Substantia nigra (tissue), 51 donors: ENCODE measurements at places on chromosomes 4 and X.

- no peak for DNase-seq
Observed at GRCh38 chr4:22988526-22988925, 295.8 kb downstream of the GBA3 start.

DNA sequence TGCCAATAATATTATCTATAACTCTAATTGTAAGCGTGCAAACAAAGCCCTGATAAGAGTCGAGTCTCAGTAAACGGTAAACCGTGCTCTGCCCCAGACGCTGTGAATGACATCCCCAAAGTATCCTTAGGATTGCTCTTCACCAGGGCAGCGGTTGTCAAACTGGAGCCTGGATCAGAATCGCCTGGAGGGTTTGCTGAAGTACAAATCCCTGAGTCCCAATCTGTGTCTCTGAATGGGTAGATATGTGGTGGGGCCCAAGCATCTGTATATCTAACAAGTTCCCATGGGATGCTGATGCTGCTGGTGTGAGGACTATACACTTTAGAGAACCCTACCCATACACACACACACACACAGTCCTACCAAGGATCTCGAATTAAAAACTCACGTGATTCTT, 813 bp upstream of the APBB2 start:
- DNase-seq = no peak

DNA sequence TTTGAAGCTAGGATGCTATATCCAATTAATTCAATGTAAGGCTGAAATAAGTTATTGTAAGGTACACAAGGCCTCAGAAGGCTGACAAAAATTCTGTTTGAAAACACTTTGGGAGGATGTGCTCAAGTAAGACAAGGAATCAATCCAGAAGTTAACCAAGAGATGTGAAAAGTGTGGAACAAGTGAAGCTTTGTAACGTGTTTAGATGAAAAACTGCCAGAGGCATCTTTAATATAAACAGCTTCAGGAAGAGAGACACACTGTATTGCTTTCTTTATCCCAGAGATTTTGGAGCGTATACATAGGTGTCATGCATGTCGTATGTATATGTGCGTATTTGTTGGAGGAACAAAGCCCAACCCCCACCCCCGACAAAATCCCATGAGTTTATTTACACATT, 28.3 kb upstream of the YTHDC1 start:
- no peak for DNase-seq

- DNase-seq = no peak
Observed at GRCh38 chr4:133920236-133920635, 281.4 kb downstream of the PABPC4L start.

DNA sequence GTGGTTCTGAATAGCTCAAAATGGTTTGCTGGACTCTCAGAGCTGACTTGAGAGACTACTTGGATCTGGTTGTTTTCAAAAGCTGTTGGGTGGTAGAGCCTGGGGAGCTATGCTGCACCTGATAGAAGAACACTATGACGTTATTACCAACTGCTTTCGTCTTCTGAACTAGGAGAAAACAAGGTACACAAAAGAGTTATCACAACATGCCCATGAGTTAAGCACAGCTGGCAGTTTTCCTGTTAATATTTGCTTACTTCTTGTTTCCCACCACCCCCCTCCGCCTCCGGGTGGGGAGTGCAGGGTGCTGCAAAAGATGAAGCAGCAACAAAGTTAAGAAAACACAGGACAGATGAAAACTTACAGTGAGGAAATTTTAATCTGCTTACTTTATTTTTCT, 69.1 kb downstream of the RASL11B start:
- DNase-seq = no peak

DNA sequence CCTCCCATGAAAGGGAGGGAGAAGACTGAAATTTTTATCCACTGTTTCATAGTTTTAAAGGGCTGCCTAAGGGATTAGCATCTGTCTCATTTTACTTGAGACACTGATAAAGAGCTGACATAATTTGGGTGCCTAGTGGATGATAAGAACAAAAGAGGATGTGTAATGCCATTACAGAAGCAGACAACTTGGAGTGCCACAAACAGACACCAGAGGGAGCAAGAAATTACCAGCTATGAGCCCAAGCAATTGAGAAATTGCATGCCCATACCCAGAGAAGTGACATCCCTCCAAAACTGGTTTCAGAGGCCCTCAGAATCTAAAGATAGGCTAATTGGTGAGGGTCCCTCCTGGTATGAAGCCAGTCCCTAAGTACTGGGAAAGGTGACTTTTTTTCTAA, 38.5 kb upstream of the POU3F4 start:
- DNase-seq = no peak

- DNase-seq = no peak
Observed at GRCh38 chr4:25437926-25438325, 60.9 kb downstream of the ANAPC4 start.

GRCh38 chrX:40061871-40062524, 35.8 kb downstream of the BCOR start:
- no peak for DNase-seq

DNA sequence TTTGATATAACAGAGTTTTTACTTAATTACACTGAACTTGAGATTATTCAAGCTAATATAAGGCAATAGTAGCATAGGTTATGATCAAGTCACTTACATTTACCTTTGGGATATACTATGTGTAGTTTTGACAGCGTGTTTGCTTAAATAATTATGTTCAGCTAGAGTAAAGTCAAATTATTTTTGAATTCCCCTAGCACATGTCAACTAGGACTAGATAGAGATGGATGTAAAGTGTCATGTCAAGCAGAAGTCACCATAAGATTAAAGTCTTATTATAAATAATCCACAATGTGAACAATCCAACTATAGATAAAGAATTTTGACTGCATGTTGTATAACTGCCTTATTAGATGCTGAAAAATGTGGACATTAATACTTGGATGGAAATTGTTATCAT, 665.2 kb downstream of the GRID2 start:
- no peak for DNase-seq

DNA sequence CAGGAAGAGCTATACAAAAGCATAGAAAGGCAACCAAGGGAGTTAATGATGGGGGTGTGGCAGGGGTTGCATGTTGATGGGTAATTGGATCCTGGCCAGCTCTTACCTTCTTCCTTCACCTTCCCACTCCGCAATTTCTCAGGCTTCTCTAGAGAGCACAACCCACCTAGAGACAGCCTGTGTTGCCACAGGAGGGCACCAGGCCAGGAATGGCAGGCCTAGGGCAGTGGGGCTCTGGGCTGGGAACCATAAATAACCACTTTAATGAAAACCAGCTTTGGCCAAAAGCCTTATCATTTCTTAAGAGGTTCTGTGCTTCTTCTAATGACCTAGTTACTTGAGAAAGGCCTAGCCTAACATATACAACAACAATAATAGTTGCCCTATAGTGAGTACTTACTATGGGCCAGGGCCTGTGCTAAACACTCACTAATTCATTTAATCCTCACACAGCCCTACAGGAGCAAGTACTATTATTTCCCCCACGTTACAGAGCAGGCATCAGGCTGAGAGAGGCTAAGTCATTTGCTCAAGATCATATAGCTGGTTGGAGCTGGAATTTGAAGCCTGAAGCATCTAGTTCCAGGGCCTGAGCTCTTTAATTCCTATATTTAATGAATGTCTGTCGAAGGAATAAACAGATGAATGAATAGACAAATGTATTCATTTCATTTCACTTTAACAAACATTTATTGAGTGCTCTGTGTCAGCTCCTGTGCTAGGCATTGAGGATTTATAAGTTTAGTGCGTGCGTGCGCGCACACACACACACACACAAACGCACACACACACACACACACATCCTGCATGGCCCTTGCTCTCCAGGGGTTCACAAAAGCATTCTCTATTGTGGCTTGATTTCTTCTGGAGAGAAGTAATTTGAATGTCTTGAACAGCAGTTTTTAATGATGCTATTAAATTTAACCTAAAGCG, 66.8 kb downstream of the RTL9 start:
- no peak for DNase-seq

DNA sequence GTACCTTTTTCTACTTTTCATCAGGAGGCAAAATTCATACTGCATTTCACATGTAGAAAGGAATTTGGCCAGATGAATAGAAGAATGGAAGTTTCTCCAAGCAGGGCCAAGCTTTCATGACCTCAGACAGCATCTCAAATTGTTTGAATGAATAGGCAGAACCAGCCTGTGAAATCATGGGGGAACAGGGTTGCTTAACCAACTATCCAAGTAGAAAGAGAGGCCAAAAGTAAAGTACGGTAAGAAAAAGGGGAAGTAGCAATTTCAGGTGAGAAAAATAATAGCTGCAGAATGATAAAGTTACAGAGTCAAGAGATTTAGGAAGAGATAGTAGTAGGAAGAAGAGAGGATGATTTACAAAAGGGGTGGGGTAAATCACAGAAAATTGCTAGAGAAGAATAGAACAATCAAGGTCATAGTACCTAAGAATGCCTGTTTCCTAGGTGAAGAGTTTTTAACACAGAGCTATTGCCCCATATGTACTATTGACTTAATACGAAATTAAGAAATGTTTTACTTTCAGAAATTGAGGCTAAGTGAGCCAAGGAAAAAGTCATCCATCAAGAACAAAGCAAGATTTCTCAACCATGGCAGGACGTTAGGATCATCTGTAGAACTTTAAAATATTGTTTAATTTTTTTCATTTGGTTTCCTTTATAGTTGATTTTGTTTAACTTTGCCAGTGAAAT, 177.1 kb upstream of the TET2 start:
- no peak for DNase-seq

DNA sequence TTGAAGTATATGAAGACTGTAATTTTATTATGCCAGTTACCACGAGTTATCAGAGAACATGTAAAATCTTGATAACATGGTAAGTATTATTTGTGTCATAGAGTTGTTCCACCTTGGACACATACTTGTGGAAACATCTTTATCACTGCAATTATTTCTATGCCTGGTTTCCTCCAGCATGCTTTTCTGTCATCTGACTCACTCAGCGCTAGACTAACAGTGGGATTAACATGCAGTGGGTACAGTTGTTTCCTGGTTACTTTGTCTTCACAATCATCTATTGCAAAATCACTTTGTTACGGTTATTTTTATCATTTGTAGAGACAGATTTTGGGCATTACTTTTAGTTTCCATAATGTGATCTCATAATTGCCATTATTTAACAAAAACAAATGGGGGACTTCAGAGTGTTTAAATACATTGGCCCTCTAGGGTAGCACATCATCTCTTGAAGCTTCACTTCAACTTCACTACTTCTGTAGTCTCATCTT, at the start of gene STATH:
TSS of gene STATH (plus strand) at position 441 of the 491 bp plus-strand sequence. CDS start 2,472 bp downstream, outside the sequence.
- no peak for DNase-seq

DNA sequence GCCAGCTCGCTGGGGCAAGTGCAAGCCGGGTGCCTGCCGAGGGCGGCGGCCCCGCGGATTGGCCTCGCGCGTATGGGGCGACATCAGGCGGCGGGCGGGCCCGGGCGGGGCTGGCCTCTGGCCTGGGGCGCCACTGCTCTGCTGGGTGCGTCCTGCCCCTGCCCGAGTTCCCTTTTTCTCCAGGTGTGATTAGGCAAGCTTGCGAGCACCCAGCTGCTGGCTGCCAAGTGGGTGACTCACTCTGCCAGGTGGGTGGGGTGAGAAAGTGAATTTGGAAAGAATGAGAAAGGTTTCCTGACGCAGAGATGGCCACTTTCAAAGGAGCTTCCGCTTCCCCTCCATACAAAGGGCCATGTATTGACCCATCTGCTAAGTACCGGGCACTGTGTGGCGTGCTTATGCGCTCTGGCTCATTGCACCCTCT, 32.5 kb downstream of the FGFBP1 start:
- DNase-seq = no peak

GRCh38 chrX:105098201-105098600, 122.3 kb downstream of the TEX13A start:
- no peak for DNase-seq

DNA sequence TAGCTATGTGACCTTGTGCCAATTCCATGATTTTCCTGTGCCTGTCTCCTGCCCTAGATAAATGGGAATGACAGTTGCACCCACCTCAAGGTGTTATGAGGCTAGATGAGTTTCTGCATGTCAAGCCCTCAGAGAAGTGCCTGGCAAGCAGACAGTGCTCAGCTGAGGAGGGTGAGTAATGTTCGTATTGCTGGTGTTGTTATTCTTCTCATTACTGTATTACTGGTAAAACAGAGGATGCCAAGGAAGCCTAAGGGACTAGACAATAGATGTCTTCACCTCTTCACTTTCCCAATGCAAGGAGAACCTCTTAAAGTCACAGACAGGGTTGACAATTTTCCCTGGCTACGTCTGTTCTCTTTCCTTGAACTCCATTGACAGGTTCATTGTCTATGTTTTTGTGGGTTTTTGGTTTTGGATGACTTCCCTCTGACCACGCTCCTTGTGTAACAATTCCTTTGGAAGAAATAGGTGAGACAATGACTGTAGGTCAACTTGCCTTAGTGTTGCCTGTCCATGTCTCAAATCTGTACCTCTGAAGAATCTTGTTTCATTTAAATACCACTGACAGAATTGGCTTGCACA, 19.2 kb downstream of the ETDC start:
- DNase-seq = no peak

DNA sequence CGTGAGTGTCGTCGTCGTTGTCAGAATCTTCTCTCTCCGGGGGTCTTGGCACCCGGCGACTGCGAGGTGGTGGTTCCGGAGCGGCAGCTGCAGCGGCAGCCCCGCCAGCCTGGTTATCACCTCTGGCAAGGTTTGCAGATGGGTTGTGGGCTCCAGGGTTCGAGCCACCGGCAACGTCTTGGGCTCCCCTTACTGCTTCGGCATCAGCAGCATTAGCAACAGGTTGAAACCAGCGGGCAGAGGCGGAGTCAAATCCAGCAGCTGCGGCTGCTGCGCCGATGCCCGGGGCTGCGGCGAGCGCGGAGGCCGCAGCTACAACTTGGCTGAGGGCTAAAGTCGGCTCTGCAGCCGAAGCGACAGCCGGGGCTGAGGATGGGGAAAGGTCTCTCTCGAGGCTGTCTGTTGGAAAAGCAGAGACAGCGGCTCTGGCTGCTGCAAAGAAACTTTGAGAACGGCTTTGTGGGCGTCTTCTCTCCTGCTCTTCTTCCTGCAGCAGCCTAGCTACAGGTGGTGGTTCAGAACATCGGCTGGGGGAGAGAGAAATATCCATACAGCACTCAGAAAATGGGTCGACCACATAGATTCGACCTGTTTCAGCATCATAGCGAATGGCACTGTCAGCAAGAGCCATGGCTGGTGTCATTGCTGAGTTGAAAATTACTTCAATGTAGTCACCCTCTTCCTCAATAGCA, 3.6 kb downstream of the IRS4 start:
- no peak for DNase-seq

GRCh38 chr4:3070709-3071500, 3.4 kb downstream of the HTT-AS start:
- no peak for DNase-seq
